Stimulated activated CD8-positive, alpha-beta memory T cell treated with anti-CD3 and anti-CD28 coated beads, Interleukin-7, amount 100 ng/mL, for 24 hours (primary cell): ENCODE measurements at places on chromosomes 2 and 18.

DNA sequence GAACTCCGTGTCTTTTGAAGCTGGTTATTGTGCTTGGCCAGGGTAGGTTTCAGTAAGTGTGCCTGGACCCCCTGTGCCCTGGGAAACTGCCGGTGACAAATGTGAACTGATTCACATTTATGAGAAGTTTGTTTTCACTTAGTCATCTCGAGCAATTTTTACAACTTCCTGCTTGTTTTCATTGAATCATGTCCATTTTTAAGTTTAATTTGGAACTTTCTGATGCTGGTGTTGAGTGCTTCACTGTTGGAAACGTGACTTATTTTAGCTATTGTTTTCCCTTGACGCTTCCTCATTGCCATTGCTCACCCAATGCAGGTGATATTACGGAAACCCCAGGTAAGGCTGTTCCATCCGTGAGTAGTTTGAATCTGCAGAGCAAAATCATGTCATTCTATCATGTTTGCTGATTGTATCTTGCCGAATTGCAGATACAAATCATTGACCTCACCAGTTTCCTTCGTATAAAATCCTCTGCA, 97.2 kb downstream of the RTN4 start:
- no peak for DNase-seq

DNA sequence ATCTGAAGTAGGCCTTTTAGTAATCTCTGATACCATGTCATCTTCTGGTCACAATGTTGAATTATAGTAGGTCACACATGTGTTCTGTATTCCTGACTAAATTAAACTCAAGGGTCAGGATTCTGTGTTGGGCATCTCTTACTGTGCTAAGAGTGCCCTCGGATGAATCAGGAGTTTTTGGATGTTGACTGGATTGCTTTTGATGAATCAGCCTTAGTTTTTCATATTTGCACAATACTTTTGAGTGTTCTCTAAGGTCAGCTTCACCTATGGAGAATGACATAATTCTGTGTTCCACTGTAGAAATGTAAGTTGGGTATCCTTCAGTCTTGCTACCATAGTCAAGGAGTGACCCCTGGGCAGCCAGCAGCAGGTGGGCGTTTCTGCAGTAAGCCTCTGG, 190.1 kb downstream of the PTPRM start:
- DNase-seq, result no peak

DNA sequence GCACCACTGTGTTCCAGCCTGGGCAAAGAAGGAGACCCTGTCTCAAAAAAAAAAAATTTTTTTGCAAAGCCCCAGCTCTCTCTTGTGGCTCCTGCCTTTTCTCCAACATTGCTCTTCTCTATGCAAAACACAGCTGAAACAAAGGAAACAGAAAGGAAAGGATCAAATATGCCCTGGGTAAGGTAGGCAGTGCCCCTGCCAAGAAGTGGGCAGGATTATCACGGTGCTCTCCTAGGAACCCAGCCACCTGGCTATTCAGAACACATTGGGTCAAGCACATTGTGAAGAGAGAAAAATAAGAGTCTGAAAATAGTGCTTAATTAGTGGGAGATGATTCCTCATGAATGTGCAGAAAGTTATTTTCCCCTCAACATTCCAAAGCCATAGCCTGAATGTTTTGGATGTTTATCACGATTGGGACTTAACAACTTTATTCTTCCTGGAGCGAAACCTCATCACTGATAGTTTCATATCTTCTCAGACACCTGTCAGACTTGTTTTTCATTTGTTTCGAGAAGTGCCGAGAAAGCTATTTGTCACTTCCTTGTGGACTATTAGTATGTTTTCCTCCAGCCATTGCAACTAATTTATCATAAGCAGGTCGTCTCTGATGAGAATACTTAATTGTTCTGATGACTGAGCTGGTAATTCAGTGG, 42.7 kb upstream of the RPL31 start:
- no peak for DNase-seq

- DNase-seq, result no peak
These were observed 85.1 kb downstream of the DTNA start for GRCh38 chr18:34795070-34795732.

GRCh38 chr2:125172181-125172580, 1147.1 kb downstream of the CNTNAP5 start:
- DNase-seq, result no peak

DNA sequence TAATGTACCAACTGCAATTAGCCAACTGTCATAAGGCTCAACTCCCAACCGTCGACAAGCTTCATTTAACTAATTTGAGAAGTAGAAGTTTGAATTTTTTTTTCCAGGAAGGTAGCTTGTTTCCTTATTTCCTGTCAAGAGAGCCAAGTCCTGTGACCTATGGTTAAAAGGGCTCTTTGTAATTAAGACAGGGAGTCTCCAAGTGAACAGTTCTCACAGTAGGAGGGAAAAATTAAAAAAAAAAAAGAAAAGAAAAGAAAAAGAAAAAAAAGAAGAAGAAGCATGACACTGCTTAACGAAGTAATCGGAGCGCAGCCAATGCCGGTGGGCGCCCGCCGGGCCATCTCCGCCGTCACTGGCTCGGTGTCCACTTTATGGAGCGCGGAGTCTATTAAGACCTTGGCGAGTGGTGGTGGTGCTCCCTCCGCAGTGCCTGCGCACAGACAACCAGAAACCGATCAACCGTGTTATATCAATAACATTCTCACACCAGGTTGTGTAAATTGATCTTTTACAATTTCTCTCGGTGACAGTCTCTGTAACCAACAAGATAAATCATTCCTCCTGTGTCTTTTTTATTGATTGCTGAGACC, 197.2 kb upstream of the POU3F3 start:
- no peak for DNase-seq

- DNase-seq, result no peak
These were observed 45.0 kb downstream of the KCTD1 start for GRCh38 chr18:26503382-26503781.

- no peak for DNase-seq
These were observed 6.3 kb downstream of the NRP2 start for GRCh38 chr2:205688417-205689200.

- DNase-seq, result no peak
These were observed 126.4 kb downstream of the SMAD7 start for GRCh38 chr18:48824231-48824970.

DNA sequence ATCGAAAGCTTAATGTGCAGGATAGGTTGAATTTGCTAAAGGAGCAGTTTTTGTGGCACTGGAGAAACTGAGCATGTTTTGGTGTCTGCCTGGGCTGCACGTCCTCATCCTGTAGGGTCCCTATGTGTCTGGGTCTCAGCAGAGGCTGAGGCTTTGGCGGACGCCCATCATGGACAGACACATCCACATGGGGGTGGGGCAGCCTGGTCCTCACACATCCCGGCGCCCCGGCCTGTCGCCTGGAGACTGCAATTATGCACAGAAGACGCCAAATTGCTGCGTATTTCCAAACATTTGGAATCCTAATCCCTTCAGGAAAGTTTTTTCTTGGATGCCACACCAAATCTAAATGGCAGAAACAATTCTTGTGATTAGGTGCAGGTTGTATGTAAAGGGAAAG, 128.2 kb upstream of the TWIST2 start:
- DNase-seq, result no peak

- no peak for DNase-seq
These were observed 3.4 kb downstream of the GAREM2 start for GRCh38 chr2:26176279-26176615.

DNA sequence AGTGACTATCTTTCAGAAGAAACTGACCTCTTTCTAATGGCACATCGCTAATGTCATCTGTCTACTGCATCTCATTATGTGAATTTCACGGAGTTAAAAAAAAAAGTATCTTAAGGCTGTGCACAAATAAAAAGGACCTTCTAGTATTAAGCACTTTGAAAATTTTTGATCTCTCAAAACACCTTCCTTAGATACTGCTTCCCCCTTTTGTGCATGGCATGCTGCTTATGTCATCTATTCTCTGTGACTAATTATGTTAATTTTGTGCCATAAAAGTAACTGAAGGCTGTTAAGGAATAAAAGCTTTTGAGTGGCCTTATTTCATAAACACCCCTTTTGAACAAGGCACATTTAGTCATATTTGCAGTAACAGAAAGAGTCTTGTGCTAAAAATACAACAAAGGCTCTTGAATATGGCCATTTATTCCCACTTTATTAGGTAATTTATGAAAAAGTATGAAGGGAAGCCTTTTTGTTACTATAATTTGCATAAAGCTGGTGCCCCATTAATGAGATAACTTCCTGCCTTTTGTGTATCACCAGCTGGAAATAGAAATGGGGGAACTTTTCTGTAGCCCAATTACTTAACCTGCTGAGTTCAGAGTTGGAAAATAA, 1412.0 kb upstream of the ZEB2 start:
- no peak for DNase-seq

DNA sequence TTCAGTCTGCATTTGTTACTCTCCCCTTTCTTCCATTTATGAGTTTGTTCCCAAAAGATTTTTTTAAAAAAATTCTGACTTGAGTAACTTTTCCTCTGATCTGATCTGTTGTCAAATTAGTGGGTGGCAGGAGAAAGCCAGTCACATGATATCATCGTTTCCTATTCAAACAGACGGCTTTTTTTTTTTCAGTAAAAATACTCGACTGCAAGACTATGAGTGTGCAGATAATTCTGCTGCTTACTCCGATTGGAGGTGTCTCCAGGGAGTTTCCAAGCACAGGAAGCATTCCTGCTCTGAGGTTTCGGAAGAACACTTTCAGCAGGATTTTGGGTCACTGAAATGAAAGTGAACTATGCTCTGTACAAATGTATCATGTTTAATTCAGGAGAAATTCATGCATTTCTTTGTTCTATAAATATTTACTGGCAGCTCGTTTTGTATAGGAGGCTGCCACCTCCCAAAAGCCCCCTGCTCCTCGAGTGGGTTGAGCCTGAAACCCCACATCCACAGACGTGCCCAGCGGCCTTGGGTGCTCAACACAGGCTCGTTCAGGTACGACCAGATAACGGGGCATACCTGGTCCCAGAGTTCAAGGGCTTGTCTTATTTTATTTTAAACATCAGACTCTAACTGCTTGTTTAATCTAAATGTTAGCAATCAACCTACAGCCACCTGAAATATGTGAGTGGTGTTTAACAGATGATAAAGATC, 126.9 kb upstream of the ZNF516 start:
- DNase-seq, result no peak

DNA sequence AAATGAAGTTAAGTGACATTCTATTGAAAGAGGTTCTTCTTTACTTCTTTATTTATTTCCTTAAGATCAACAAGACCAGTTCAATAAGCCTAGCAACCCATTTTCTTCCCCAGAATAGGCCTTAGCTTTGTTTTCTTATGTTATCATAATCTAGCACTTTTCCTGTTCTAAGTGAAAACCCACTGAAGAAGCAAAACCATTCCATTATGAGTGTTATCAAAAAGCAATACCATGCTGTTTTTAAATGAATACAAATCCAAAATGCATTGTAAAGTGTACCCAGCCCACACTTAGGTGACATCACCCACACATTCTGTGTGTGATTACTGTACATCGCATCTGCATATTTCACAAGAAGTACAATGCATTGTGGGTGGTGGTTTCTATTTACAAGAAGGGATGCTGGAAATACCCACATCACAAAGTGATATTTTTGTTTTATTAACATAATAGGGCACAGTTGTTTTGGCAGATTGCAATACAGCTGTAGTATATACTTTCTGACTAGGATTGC, 679.5 kb downstream of the KCNJ3 start:
- no peak for DNase-seq

DNA sequence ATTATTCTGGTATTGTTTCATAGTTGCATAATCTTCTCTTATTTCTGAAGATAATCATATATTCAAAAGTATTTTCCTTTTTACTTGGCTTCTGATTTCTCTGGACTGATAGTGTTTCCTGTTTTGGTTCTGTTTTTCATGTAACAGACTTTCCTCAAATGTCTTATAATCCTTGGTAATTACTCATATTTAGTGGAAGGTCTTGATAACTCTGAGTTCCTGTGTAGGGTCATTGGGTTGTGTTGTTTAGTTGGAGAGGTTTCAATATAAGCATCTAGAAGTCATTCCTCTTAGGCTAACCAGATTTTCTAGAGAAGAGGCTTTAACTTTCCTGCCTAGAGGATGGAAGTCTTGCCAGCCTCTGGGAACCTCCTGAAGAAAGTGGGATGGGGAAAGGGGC, 23.8 kb downstream of the MFSD6 start:
- no peak for DNase-seq

DNA sequence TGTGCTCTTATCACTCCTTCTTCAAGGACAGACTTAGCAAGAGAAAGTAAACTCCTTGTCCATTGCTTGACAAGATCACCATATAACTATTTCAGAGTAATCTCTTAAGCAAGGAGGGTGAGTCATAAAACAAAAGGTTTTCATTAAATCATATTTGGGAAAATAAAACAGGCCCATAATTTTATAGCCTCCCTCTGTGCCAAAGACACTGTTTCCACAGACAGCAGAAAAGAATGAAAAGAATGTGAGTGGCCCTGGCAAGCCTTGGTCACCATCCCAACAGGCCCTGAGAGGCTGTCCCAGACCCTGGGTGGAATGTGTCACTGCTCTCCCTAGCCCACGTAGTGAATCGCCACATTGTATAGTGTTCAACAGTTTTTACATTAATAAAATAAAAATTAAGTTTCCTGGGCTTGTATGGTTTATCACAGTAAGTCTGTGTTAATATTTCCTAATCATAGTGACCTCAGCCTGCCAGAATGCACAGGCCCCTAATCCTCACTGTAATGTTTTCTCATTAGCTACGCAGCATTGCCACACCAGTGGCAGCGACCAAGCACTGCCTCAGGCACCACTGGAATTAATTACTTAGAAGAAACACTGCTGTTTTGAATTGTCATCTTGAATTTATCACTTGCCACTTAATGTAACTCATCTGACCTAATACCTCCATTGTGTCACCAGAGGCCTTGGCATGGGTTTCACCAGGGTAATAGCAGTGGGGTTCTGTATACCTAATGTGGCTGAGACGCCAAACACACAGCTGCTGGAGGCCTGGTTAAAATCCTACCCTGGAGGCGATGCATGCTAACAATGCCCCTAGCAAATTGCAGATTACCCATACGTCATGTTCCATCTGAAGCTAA, 401.9 kb downstream of the LNPK start:
- DNase-seq, result no peak

- no peak for DNase-seq
These were observed 58.9 kb downstream of the TRPM8 start for GRCh38 chr2:233976087-233976486.

GRCh38 chr2:143968860-143969259, 551.1 kb downstream of the ZEB2 start:
- DNase-seq, result no peak

GRCh38 chr2:55415300-55415699, 4.4 kb downstream of the CCDC88A start:
- no peak for DNase-seq
